ENCODE measurements at places on chromosomes 7 and 10.

DNA sequence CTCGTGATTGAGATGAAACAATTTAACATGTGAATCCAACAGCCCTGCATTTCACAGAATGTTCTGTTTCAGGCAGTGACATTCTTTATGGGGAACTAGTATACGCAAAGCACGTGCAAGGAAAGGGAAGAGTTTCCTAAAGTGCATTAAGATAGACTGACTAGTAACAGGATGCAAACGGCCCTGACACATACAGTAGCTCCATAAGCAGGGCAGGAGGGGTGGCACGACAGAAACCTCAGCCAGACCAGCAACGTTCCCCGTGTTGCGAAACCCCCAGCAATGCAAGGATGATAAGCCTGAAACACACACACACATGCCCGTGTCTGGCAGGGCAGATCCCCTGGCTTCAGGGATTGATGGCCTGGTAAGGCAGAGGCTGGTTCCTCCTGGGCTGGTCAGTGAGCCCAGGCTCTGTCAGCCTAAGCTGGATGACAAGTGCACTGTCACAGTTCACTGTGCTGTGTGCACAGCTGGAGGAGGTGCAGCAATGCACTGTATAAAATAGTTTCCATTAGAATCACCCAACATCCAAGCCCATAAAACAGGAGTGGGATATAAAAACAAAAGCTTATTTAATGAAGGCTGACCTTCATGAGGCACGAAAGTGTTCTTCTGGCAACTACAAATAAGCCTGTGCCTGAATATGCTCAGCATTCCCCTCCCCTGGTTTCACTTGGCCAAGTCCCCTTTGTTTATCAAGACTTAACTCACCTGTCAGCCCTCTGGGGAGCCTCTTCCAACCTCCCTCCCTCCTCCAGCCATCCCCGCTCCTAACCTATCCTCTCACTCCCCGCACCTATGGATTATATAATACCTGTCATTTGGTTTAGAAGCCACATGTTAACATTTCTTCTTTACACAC, 88.8 kb downstream of the GSAP start:
- H3K36me3 ChIP-seq: no peaks in the 10 kb centered on the region
- peak; percentile 55 for DNase-seq
- H3K4me1 ChIP-seq: peaks cover 77% of the 10 kb centered on the region
- H3K4me3 ChIP-seq: peak overlapping the region; percentile 3

DNA sequence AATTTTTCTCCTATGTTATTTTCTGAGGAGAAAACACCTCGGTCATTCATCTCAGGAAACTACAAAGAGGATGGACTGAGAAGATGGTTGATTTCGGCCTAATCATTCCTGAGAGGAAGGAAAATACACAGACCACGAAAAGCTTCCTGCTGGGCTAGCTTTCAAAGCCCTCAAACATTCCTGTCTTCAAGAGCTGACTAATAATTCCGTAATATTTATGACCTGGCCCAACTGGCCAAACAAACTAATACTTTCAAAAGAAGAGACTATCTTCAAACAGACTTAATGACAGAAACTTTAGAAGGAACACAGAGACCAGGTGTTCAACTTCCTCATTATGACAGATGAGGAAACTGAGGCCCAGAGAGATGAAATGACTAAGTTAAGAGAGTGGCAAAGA, 215.1 kb upstream of the FRMD4A start:
- H3K27ac ChIP-seq: no peak overlapping the region
- H3K4me3 ChIP-seq: no peak overlapping the region
- no peaks in the 10 kb centered on the region for H3K4me1 ChIP-seq

GRCh38 chr7:157032644-157033482, 22.4 kb upstream of the MNX1 start:
- H3K36me3 ChIP-seq: no peaks in the 10 kb centered on the region
- H3K27ac ChIP-seq: no peak overlapping the region
- no peak for DNase-seq
- H3K4me1 ChIP-seq: no peaks in the 10 kb centered on the region

DNA sequence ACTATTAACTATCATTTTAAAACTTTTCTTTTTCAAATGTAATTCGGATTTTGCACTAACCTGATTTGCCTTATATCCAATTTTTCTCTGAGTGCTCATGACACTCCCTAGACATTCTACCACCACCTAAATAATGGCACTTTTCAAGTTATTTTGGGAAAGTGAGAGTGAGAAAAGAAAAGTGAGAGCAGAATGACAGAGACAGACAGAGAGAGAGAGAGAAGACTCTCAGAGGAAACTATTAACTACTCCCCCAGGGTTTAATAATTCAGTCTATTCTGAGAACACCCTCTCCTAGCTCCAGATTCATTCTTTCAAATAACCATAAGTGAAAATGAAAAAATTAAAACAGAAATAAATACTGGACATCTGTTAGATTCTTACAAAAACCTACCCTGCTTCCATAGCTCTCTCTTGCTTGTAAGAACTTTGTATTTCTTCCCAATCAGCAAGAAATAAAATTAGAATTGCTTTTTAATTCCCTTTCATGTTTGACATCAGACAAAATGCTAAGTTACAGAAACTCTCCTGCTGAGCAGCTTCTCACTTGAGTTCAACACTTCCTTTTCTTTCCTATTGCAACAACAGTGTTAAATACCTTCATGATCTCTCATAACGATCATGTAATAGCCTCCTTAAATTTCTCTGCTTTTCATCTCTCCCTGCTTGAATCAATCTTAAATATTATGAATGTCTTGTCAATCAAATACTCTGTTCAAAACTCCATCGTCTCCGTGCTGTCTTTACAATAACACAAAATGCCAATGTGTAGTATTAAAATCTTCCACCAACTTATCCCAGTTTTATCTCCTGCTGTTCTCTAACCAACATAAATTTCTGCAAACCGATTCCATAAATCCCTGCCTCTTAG, 191.7 kb downstream of the SEMA3E start:
- no peaks in the 10 kb centered on the region for H3K4me1 ChIP-seq
- no peak overlapping the region for H3K4me3 ChIP-seq
- H3K27ac ChIP-seq: no peak overlapping the region
- no peak for DNase-seq

- H3K36me3 ChIP-seq: no peaks in the 10 kb centered on the region
- H3K27ac ChIP-seq: no peak overlapping the region
- DNase-seq: no peak
- no peaks in the 10 kb centered on the region for H3K27me3 ChIP-seq
Observed at GRCh38 chr10:72030762-72031543, 57.4 kb downstream of the SPOCK2 start.

DNA sequence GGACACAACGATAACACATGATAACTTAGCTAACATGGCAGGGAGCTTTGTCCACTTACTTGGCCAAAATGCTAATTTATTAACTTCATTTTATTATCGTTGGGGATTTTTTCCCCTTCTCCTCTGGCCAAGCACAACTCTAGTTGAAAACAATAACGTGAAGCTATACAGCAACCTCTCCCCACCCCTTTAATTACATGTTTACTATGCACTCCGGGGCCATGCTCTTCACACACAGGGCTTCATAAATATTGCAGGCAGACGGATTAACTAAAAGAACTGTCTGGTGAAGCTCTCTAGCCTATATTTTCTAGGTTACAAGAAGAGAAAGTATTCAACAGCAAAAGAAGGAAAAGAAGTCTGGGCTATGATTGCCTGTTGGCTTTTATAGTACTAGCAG, 51.7 kb downstream of the XRCC2 start:
- no peaks in the 10 kb centered on the region for H3K27me3 ChIP-seq
- no peak for DNase-seq
- no peaks in the 10 kb centered on the region for H3K36me3 ChIP-seq
- H3K4me1 ChIP-seq: no peaks in the 10 kb centered on the region
- H3K4me3 ChIP-seq: no peak overlapping the region

GRCh38 chr7:6092953-6093354, 61.8 kb downstream of the ANKRD61 start:
- no peaks in the 10 kb centered on the region for H3K4me1 ChIP-seq
- peaks cover 13% of the 10 kb centered on the region for H3K27me3 ChIP-seq
- no peak overlapping the region for H3K4me3 ChIP-seq
- H3K27ac ChIP-seq: no peak overlapping the region
- H3K36me3 ChIP-seq: no peaks in the 10 kb centered on the region

DNA sequence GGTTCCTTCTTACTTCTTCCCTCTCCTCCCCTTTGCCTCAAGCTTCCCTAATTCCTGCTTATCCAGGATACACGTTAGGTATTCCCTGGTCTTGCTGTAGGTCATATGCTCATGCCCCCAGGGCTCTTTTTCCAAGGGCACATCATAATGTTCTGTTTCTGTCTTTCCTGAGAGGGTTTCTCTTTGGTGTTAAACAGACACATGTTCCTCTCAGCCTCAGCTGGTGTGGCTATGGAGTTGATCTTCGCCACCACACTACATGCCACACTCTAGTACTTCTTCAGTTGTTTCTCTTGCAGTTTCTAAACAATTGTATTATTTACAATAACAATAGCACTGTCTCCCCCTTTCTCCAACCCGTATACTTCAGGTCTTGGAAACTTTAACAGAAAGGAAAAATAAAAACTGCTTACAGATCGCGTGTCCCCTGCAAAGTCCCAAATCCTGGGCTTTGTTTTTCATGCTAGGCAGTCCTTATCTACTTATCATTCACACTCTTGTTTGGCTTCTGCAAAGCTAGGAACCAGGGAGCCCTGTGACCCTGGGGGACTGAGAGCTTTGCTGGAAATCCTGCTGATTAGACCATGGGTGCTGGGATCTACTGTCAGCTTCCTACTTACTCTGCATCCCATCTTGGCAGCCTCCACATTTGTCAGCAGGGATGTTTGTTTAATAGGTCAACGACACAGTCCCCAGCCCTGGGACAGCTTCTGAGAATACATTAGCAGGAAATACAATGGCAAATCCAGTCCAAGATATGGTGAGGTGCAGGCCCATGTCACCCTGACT, 193.9 kb upstream of the BMPER start:
- no peak for DNase-seq
- no peak overlapping the region for H3K4me3 ChIP-seq
- H3K27me3 ChIP-seq: no peaks in the 10 kb centered on the region
- H3K27ac ChIP-seq: no peak overlapping the region

DNA sequence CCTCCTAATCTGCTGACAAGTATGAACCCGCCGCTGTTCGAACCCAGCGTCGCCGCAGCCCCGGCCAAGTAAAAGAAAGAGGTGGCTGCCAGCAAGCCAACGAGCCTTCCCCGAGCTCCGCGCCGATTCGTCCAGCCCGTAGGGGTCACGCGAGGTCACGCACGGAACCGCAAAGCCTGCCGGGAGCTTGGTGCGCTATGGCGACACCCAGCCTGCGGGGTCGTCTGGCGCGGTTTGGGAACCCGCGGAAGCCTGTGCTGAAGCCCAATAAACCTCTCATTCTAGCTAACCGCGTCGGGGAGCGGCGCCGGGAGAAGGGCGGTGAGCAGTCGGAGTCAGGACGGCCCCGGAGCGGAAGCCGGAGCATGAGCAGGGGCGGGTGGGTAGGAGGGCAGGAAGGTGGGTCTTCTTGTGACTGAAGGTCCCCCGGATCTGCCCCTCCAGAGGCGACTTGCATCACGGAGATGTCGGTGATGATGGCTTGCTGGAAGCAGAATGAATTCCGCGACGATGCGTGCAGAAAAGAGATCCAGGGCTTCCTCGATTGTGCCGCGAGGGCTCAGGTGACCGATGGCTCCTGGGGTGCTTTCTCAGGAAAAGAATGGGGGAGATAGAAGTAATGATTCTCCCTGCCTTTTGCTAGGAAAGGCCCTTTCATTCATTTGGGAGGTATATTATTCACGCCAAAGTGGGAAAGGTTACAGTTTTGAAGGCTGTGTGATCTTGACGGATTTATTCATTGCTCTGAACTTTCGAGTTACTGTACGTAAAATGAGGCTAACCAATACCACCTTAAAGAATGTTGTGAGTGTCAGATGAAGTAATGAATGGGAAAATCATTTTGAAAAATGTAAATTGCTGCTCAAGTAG, at the start of gene CHCHD1:
CHCHD1 (plus strand) TSS at position 170 of the 870 bp plus-strand sequence; CDS start at position 198, 28 bp downstream.
- peaks cover 48% of the 10 kb centered on the region for H3K4me1 ChIP-seq
- H3K4me3 ChIP-seq: peak within 1 kb of the TSS; percentile 71
- H3K27ac ChIP-seq: peak within 1 kb of the TSS; percentile 92
- H3K36me3 ChIP-seq: peaks cover 31% of the 10 kb centered on the region
- peak; percentile 97 for DNase-seq

GRCh38 chr10:121788717-121789116, 139.1 kb downstream of the ATE1 start:
- peaks cover 14% of the 10 kb centered on the region for H3K36me3 ChIP-seq
- H3K4me1 ChIP-seq: no peaks in the 10 kb centered on the region
- no peaks in the 10 kb centered on the region for H3K27me3 ChIP-seq
- no peak for DNase-seq

DNA sequence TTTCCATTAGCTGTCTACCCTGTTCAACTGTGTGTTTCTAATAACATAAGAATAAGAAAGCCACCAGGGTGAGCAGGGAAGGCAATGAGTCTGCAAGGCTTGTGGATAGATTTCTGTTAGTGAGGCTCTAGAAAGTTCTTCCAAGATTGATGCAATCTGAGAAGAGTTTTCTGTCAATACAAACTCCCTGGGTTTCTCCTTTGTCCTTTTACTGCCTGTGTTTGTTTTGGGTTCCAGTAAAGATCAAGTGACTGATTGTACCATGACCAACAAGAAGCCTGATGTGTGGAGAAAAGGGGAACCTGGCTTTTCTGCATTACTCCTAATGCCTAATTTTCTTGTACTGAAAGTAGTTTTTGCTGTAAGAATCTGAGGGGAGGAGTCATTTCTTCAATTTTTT, 139.9 kb downstream of the CFTR start:
- no peak for DNase-seq
- no peaks in the 10 kb centered on the region for H3K4me1 ChIP-seq
- H3K4me3 ChIP-seq: no peak overlapping the region

GRCh38 chr7:138000081-138000701, 1.7 kb downstream of the CREB3L2 start:
- H3K27ac ChIP-seq: peak overlapping the region; percentile 98
- no peaks in the 10 kb centered on the region for H3K36me3 ChIP-seq
- H3K4me1 ChIP-seq: peaks cover 57% of the 10 kb centered on the region
- no peak for DNase-seq
- no peaks in the 10 kb centered on the region for H3K27me3 ChIP-seq

- DNase-seq: no peak
- H3K36me3 ChIP-seq: no peaks in the 10 kb centered on the region
- no peak overlapping the region for H3K4me3 ChIP-seq
- H3K27ac ChIP-seq: peak overlapping the region; percentile 36
- H3K27me3 ChIP-seq: no peaks in the 10 kb centered on the region
Observed at GRCh38 chr10:129689671-129690071, 222.6 kb downstream of the MGMT start.

- no peaks in the 10 kb centered on the region for H3K36me3 ChIP-seq
- H3K4me1 ChIP-seq: peaks cover 9% of the 10 kb centered on the region
- no peaks in the 10 kb centered on the region for H3K27me3 ChIP-seq
- H3K4me3 ChIP-seq: no peak overlapping the region
Observed at GRCh38 chr10:131872827-131873375, 27.9 kb upstream of the PPP2R2D start.

GRCh38 chr7:79403879-79404278, 49.6 kb downstream of the MAGI2 start:
- no peaks in the 10 kb centered on the region for H3K27me3 ChIP-seq
- DNase-seq: no peak
- H3K27ac ChIP-seq: peak overlapping the region; percentile 63

- no peak for DNase-seq
- no peak overlapping the region for H3K27ac ChIP-seq
- H3K4me3 ChIP-seq: no peak overlapping the region
- H3K27me3 ChIP-seq: no peaks in the 10 kb centered on the region
Observed at GRCh38 chr7:117472335-117472734, 7.5 kb upstream of the CFTR start.

- H3K27me3 ChIP-seq: no peaks in the 10 kb centered on the region
- peak overlapping the region; percentile 94 for H3K27ac ChIP-seq
- peak overlapping the region; percentile 87 for H3K4me3 ChIP-seq
- H3K4me1 ChIP-seq: peaks cover 68% of the 10 kb centered on the region
Observed at GRCh38 chr7:135169141-135169963, 1.2 kb downstream of the CYREN start.
